ENCODE measurements at places on chromosomes 2 and 18. TPM values are rescaled to one million over a fixed set of nuclear protein-coding genes. Genes with fewer than 3 reads are reported as not detected.

Gene ERMN
- total RNA-seq: not detected

Gene SULT1C4
- total RNA-seq: not detected

Gene MAP4K4
- total RNA-seq: 75.2 TPM

Gene CCDC148
- total RNA-seq: 0.51 TPM
